Pancreas (tissue), 10 donors: ENCODE measurements at places on chromosomes 3 and 15. TPM values are rescaled to one million over a fixed set of nuclear protein-coding genes. Genes with fewer than 3 reads are reported as not detected.

DNA sequence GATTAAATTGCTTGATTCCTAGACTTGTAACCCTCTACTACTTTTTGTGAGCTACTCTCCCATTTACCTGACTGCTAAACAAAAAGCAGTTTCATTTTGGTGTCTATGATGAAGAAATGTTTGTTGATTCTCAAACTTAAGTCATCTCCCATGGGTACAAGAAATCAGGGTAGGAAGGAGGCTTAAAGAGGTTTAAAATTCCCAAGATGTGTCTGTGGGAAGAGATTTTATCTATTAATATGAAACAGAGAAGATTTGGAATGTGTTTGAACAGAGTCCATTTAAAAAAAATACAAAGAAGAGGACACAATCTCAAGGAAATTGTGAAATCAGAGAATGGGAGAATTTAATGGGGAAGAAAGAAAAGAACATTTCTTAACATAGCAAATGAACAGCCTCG is 14.8 kb downstream of the P3H2 start:
- no peak for DNase-seq

- DNase-seq = no peak
Observed at GRCh38 chr3:148146947-148147826, 550.5 kb upstream of the AGTR1 start.

DNA sequence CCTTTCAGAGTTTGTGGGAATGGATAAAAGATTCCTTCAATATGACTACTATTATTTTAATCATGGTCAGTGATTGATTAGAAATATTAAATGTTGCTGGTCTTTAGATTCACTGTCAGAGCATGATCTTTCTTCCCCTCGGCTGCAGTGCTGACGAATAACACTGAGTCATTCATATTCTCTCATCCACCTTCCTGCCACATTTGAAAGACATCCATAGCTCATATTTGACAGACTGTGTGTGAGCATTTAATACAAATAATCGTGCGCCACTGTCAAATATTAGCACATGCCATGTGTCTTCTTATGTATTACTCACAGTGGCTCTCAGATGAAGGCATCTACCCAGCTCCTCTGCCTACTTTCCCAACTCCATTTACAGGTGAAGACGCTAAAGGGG is 476.5 kb upstream of the TPRG1 start:
- DNase-seq = no peak

DNA sequence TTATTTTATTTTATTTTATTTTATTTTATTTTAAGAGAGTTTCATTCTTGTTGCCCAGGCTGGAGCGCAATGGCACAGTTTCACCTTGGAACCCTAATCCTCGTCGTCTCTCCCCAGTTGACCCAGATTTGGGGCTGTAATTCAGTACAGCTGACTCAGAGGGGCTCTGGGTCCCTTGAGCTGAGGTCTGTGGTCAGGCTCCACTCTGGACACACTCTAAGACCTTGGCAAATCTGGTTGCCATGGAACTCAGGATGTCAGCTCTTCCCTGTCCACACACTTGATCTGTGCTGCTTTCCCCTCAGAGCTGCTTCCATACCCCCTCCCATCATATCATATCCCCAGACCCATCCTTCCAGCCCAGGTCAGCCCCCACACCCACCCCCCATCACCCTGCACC is 675 bp upstream of the CYP11A1 start:
- no peak for DNase-seq

- no peak for DNase-seq
Observed at GRCh38 chr3:123723070-123723469, 138.2 kb upstream of the HACD2 start.

DNA sequence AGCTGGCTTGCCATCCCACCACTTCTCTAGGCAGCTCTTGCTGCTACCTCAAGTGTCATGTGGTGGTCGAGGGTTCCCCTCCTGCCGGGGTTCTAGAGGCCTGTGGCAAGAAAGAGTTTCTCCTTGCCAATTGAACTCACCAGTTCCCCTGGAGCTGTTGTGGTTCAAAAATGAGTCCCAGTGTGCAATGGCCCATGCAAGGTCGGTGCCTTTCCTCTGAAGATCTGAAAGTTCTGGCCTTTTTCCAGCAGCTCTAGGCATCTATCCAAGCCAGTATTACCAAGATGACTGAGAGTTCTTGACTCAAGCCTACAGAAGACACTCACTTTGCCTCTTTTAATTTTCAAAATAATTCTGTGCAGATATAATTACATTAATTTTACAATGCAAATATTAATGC is 163.6 kb downstream of the KCNMB2 start:
- DNase-seq = no peak

- no peak for DNase-seq
Observed at GRCh38 chr15:38062696-38063095, 128.3 kb downstream of the TMCO5A start.

- DNase-seq = no peak
Observed at GRCh38 chr15:100125401-100126191, 216.2 kb downstream of the ADAMTS17 start.

GRCh38 chr3:127762077-127762786 is 60.1 kb downstream of the MGLL start:
- no peak for DNase-seq

GRCh38 chr3:192869131-192870031 is 48.3 kb downstream of the MB21D2 start:
- no peak for DNase-seq

DNA sequence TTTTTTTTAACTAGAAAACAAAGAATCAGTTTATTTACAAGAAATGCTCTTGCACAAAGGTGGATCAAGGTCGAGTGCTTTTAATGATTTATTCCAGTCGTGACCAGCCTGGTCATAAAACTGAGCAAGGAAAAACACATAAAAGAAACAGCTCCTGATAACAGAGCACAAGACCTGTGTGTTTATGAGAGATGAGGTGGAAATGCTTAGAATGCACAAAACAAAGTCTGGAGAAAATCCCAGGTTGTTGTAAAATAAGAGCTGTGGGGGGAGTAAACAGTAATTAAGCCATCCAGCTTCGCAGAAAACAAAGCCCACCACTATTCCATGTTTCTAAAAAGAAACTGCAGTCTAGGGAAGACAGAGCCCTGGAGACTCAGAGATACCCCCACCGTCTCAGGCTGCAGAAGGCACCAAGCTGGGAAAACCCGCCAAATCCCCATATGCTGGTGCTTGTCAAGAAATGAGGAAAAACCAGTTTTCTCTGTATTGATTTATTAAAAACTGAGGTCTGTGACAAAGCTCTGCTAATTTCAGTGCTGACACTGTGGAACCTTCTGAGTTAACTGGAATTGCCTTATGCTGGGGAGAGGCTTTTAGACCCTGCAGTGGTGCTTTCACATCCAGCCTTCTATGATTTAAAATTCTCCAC is 139.3 kb downstream of the ADAMTS17 start:
- peak; percentile 64 for DNase-seq

DNA sequence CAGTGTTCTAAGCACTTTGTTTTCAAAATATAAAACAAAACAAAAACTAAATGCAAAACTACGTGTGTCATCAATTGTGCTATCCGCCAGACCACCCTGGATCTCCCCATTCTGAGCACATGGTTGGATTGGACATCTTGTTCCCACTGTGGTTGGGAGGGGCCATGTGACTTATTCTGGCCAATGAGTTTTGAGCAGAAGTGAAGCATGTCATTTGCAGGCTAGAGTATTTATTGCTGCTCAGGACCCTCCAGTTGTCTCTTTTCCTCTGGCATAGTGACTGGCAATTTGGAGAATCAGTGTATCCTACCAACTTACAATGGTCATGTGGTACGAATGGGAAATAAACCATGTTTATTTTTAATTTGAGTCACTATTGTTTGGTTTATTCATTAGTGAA is 70.2 kb upstream of the ST8SIA2 start:
- DNase-seq = no peak

- no peak for DNase-seq
Observed at GRCh38 chr3:14431452-14431916, 29.1 kb downstream of the SLC6A6 start.

DNA sequence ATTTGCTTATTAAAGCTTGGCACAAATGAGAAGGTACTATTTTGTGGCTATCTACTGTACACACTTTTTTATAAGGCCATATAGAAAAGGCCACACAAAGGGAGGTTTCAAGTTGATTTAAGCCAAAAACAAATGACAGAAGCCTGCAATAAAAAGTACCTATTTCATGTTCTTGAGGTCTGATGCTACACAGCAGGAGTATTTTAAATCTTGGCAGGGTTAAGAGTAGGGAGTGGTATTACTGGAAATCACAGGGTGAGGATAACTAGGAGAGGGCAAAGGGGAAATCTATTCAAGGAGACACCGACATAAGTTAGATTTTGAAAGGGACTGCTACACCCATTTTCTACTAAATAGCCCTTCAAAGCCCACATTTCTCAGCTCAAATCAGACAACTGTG is 146.2 kb downstream of the GREM1 start:
- DNase-seq = no peak

DNA sequence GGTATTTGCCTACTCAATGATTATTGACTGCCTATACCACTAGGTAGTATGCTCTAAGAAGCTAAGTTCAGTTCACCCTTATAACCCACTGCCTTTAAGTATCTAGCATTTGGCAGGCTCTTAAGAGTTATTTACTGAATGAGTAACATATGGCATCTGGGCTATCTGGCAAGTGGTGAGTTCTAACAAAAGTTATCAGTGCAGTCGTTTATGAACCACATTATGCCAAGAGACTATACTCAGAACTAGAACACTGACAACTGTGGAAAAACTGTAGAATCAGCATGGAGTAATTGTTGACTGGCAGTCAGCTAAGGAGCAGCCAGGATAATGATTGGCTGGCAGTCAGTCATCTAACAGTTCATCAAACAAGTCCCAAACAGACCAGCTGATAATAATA is 25.8 kb downstream of the RAF1 start:
- DNase-seq = no peak

- no peak for DNase-seq
Observed at GRCh38 chr3:78495301-78495700, 1272.5 kb downstream of the ROBO1 start.

GRCh38 chr3:181344331-181344730 is 354.8 kb upstream of the DNAJC19 start:
- no peak for DNase-seq

GRCh38 chr3:169556349-169556870 is 107.1 kb downstream of the MECOM start:
- no peak for DNase-seq

- DNase-seq = no peak
Observed at GRCh38 chr3:190325923-190326322, 3.7 kb upstream of the CLDN1 start.

- no peak for DNase-seq
Observed at GRCh38 chr15:49232236-49232806, 62.3 kb downstream of the GALK2 start.

GRCh38 chr3:73391984-73392383 is 232.8 kb downstream of the PDZRN3 start:
- no peak for DNase-seq

GRCh38 chr3:120147072-120147871 is 53.0 kb upstream of the GSK3B start:
- DNase-seq = no peak

- no peak for DNase-seq
Observed at GRCh38 chr3:41141433-41142167, 57.7 kb upstream of the CTNNB1 start.

- DNase-seq = no peak
Observed at GRCh38 chr3:9779721-9780457, 10.1 kb upstream of the CAMK1 start.

DNA sequence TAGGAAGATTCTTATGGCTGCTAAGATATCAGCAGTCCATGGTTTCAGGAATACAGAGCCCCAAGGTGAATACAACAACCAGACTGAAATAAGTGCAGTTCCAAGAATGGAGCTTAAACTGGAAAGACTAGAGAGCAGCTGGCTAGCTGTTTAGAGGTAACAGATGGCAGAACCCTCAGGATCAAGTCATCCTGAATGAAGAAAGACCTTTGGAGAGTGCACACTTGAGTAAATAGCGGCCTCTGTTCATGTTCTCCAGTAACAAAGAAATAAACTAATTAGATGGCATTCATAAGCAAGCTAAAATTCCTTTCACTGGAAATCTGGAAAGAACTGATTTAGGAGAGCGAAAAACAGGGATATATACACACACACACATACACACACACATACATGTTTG is 968.4 kb downstream of the FHIT start:
- no peak for DNase-seq

GRCh38 chr15:81190922-81191507 is 5.7 kb upstream of the IL16 start:
- DNase-seq = no peak

DNA sequence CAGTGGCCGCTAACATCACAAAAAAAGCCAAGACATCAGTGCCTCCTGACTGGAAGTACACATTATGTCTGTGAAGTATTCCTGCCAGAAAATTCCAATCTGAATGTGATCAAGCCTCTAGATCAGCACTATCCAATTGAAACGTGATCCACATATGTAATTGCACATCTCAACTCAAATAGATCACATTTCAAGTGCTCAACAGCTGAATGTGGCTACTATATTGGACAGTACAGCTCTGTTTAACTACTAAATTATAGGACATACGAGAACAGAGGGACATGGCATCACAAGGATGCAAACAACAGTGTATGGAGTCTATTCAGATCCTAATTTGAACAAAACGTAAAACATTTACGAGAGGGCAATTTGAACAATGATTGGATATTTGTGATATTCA is 542 bp upstream of the UBAP1L start:
- no peak for DNase-seq

DNA sequence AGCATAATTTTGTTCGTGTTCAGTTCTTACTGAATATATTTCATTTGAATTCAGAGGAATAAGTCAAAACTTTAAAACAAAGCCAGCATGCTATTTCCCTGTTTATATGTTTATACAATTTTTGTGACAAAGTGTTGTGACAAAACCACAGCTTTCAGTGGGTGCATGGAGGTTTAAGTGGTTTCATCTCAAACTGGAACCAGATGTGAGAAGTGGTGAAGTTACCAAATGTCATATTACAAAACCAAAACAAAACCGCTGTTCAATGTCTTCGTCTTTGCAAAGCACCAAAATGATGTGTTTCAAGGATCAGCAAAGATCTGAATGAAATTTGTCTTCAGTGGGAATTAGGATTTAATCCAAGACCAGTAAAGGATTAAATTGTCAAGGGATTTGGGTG is 59.3 kb upstream of the OSTN start:
- no peak for DNase-seq

- no peak for DNase-seq
Observed at GRCh38 chr3:39505866-39506742, 38.6 kb downstream of the MOBP start.

Gene SPESP1
- 0.80 TPM for polyA plus RNA-seq

Gene CCDC39
- polyA plus RNA-seq = 0.16 TPM

Gene NMB
- 8.3 TPM for polyA plus RNA-seq

Gene FBXW12
- 5.6 TPM for polyA plus RNA-seq

Gene LMCD1
- polyA plus RNA-seq = 14.0 TPM

Gene SCN5A
- 0.07 TPM for polyA plus RNA-seq

Gene FSTL1
- 7.9 TPM for polyA plus RNA-seq

Gene FOXL2NB
- not detected for polyA plus RNA-seq
